ENCODE measurements at places on chromosomes 13 and 19. TPM values are rescaled to one million over a fixed set of nuclear protein-coding genes. Genes with fewer than 3 reads are reported as not detected.

COL4A1 gene
- total RNA-seq, result 107 TPM

ENOX1 gene
- total RNA-seq, result 4.2 TPM

CD79A gene
- total RNA-seq, result 0.11 TPM

RXFP2 gene
- total RNA-seq, result not detected

FLT1 gene
- total RNA-seq, result 14.8 TPM

THSD1 gene
- total RNA-seq, result 0.66 TPM

GRCh38 chr13:21948769-21949474 is 278.0 kb downstream of the FGF9 start:
- no peak for DNase-seq

DNA sequence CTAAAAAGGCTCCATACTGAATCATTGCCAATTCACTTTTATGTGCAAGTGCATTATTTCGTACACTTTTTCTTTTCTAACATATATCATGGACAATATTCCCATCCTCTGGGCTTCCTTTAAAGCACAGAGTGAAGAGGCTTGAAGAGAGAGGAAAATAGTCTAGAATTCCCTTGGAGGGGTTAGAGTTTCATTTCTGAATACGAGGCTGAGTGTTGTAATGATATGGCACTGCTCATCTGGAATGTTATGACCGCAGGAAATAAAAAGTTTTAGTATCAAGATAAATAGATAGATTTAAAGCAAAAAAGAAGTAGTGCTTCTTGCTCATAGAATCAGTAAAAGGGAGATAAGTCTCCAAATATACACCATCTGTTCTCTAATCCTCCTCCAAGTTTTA is 412.3 kb upstream of the SLITRK1 start:
- no peak for DNase-seq

DNA sequence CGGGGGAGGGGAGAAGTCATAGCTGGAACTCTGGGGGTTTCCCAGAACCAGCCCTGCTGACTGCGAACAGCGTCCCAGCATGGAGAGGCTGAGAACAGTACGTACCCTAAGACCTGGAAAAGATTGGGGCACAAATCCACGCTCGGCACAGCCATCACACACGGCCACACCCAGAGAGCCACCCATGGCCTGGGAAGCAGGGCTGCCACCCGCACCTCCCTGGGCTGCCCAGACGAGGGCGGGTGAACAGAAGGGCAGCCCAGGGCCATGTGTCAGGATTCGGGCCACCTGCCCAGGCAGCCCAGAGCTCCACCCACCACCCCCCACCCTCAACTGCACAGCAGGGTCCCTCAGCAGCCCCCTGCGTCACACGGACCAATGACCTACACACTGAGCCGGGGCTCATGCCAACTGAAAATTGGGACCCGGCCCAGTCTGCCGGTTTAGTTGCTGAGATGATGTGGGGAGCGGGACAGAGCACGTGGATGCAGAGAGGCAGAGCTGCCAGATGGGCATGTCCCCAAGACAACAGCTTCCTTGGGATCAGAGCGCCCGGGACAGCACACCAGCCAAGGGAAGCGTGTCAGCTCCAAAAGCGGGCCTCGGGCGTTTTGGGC is 8.5 kb downstream of the UBXN6 start:
- no peak for DNase-seq

GRCh38 chr19:10640361-10640760 is 13.8 kb upstream of the ILF3 start:
- no peak for DNase-seq

- no peak for DNase-seq
Measured at GRCh38 chr19:56508290-56508778, 679 bp downstream of the ZNF471 start.

GRCh38 chr19:7385062-7385461 is 36.3 kb downstream of the ARHGEF18 start:
- DNase-seq, result no peak

- peak; percentile 89 for DNase-seq
Measured at GRCh38 chr13:110914331-110915056, 375 bp downstream of the ANKRD10 start.

DNA sequence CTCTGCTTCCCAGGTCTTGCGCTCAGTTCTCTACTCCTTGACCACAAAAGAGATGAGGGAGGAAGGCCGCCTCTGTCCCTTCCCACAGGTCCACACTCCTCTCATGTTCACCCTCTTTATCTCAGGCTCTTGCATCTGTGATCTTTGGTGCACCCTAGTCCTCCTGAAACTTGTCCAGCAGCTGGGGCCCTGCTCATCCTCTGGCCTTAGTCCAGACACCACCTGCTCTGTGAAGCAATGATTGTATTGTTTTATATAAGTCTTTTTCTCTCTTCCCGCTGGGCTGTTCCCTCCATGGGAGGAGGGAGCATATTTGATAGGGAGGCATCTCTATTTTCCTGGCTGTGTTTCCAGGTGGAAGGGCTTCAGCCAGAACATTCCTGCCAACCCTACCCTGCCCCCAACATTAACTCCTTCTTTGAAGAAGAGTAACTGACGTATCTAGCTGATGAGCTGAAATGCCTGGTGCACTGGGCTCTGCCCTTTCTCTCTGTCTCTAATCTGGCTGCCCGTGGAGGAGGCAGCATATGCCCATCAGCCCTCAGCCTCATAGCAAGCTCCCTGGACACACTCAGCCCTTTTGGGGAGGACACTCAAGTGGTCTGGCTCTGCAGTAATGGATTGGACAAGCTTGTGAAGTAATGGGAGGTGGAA is 38.2 kb upstream of the SIAH3 start:
- DNase-seq, result no peak

DNA sequence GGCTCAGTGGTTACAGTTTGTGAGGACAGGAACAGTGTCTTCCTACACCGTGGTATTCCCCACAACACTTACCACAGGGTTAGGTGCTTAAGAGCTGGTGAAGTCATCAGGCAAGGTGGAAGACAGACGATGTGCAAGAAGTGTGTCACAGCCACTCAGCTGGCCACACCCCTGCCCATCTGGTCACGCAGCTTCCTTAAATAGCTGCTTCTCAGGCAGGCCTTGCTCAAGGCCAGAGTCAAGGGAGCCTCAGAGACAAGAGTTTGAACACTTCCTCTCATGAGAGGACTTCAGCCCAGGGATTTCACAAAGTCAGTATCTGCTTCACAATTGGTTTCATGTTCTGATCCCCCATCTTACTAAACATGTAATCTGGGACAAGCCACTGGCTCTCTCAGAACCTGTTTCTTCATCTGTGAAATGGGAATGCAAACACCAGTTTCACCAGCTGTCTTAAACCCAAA is 80.3 kb upstream of the FRY start:
- peak; percentile 8 for DNase-seq

DNA sequence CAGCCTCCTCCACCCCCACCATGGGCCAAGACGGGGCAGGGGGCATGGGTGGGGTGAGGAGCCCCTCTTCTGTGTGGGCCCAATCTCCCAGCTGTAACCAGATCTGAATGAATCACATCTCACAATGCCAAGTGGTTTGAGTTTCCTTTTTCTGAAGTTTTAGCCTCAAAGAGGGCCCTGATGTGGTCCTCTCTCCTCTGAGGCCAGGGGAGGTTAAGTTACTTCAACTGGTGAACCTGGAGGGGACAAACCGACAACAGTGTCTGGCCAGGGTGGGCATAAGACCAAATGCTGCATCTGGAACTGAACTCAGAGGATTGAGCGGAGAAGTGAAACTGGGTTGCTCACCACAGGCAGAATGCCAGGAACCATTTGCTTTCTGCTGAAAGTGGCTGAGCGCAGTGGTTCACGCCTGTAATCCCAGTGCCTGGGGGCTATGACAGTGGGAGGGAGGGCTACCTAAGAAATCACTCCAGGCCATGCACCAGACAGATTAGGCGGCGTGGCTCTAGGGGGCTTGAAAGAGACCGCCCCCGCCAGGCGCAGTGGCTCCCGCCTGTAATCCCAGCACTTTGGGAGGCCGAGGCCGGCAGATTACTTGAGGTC is 15.4 kb upstream of the IRGC start:
- no peak for DNase-seq

- no peak for DNase-seq
Measured at GRCh38 chr19:46885411-46885810, 24.6 kb downstream of the ARHGAP35 start.

GRCh38 chr19:54462655-54463530 is 685 bp downstream of the LENG9 start:
- peak; percentile 81 for DNase-seq

GRCh38 chr13:31476266-31476665 is 263.1 kb upstream of the RXFP2 start:
- DNase-seq, result peak; percentile 35

DNA sequence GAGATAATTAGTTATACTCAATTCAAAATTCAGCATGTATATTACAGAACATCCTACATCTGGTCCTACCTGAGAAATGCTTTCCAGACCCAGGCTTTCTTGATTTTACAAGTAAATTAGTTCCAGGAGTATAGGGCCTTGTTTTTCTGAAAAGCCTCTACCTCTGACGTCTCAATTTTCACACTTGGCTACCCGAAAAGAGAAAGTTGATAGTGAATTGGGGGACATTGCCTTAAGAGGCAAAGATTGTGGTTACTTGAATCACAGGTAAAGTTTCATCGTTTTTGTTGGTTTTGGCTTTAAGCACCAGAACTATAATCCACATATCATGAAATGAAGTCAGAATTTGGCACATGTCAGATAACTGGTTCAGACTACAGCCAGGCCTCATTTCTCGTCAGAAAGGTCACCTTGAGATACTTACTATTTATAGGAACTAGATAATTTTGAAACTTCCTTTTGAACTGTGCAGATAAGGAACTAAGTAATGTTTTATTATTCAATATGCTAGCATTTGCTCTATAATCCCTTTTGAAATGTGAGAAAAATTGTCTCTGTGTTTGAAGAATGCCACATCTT is 30.8 kb downstream of the FAM124A start:
- no peak for DNase-seq

DNA sequence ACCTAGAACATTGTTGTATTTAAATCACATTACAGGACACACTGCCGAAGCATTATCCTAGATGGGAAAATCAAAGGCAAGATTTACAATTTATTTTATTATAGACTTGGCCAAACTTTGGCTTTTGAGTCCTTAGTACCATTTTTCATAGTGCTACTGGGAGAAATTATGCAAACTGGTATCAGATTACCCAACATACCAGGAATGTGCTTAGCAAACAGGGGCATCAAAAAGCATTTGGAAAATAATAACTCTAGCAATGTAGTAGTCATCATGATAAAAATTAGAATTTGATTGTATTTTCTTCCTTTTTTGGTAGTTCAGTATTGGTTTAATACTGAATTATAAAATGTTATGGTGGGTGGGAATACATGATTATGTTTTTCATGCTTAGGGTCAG is 34.0 kb downstream of the GPC6 start:
- DNase-seq, result no peak

DNA sequence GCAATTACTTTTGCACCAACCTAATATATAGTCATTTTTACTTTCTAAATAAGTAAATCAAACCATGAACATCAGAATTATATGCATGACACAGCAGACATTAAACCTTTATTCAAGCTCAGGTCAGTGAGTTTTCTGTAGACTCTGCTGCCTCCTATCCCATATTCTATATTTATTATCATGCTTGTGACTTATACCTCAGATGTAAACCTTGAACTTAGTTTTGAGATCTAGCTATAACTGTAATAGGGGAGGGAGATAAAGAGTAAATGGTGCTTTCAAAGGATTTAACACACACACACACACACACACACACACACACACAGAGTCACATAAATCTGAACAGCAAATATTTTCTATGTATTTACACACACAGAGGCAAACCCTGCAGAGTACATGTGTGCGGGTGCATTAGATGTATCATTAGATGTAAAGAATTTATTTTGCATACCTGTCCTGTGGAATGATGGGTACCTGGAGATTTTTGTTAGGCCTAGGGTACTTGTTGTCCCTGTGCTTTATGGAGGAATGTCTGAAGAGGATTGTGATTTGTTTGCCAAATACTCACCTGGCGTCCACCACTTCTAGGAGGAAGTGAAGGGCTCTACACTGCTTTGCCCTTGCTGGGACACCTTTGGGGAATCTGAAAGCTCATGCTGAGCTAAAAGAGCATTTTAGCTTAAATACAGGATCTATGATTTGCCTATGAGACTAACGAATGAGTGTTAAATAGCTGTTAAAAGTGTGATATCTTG is 521.9 kb downstream of the KLF5 start:
- DNase-seq, result no peak

Measured in cardiac muscle cell (in vitro differentiated cells and primary cell).